COLO829 (cell line): ENCODE measurements at places on chromosomes 1 and 21.

GRCh38 chr1:15220825-15221431 lies 26.1 kb upstream of the FHAD1 start:
- DNase-seq: no peak

GRCh38 chr1:38558500-38559445 lies 300.8 kb downstream of the RRAGC start:
- DNase-seq: no peak

- DNase-seq: no peak
These were observed 10.8 kb upstream of the UTP25 start for GRCh38 chr1:209816923-209817322.

DNA sequence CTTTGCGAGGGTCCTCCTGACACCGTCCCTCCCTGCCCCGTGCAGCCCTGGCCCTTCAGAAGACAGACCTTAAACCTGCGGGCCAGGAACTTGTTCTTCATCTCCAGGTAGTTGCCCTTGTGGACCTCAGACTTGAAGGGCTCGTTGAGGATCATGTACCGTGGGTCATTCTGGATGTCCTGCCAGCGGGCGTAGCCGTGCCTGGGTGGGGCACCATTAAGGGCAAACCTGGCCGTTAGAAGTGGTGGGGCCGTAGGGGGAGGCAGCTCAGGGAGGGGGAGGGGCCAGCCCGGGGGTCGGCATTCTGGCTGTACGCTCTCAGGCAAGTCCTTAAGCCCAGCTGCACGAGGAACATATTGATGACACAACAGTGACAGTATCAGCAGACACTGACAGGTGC lies 64.6 kb downstream of the KCNAB2 start:
- DNase-seq: no peak

DNA sequence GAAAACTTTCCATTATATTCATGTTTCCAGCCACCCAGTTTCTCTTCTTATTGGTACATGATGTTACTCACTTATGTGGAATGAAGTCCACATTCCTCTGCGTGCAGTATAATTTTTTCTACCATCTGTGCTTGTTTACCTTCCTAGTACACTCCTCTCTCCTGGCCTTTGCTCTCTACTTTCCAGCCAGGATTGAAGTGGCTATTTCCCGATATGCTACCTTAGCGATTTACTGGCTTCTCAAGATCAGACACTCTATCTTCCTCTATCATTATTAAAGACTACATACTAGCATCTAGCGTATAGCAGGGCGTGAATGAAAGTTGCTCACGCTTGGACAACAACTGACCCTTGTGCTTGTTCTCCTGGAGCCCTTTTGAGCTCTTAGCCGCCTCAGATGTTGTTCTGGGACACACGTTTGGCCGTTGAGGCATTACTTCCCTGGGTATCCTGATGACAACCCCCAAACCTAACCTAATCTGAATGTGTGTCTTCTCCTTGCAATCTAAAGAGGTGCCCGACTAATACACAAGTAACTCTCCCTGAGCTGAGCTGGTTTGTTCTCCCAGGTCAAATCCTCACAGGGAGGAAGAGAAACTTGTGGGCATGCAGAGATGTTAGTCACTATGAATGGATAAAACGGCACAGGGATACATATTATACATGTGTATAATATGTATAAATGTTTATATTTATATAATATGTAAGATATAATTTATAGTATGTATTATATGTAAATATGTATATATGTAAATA lies 13.4 kb upstream of the MTARC2 start:
- no peak for DNase-seq

GRCh38 chr21:43634618-43635017 lies 24.7 kb downstream of the HSF2BP start:
- DNase-seq: no peak

GRCh38 chr1:22137004-22137720 lies 5.7 kb downstream of the WNT4 start:
- DNase-seq: no peak

DNA sequence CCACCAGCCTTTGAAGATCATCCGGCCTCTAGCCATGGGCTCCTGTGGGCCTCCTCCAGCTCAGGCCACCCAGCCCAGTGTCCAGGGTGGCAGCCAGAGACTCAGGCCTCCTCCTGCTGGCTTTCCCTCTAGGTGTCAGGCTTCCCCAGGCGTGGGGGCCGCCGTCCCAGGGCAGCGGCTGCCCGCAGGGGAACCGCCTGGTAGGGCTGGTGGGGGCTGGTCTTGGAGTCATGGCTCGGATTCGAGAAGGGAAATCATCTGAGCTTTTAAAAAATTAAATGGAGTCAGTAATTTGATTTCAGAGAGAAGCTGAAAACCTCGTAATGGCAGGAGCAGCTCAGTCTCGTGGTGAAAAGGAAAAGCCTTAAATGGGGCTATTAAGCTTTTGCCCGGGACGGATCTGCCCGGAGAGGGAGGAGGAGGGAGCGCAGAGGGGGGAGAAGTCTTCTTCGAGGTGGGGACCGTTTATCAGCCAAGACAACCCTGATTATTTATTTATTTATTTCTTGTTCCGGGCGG lies 66.4 kb upstream of the TARDBP start:
- no peak for DNase-seq

DNA sequence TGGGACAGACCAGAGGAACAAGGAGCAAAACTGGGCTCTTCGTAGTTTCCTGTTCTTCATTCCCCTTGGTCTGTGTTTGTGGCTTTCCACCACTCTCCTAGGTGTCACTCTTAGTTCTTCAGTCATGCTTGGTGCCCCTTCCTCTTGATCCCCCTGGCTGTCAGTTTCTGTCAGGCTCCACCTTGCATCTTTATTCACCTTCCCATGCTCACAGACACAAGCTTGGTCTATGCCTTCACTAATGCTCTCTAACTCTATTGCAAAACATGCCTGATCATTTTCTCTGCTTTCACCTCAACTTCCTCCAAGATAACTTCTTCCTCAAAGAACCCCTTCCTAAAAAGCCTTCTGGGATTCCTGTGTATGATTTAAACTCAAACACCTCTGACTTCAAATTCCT lies 122.9 kb downstream of the GLUL start:
- no peak for DNase-seq
